ENCODE measurements at places on chromosomes 11 and 22.
A peak's percentile ranks its signal among the peaks of the same experiment; 100 is the strongest.

GRCh38 chr11:122779047-122779629 is 59.2 kb upstream of the CRTAM start:
- no peak for DNase-seq

DNA sequence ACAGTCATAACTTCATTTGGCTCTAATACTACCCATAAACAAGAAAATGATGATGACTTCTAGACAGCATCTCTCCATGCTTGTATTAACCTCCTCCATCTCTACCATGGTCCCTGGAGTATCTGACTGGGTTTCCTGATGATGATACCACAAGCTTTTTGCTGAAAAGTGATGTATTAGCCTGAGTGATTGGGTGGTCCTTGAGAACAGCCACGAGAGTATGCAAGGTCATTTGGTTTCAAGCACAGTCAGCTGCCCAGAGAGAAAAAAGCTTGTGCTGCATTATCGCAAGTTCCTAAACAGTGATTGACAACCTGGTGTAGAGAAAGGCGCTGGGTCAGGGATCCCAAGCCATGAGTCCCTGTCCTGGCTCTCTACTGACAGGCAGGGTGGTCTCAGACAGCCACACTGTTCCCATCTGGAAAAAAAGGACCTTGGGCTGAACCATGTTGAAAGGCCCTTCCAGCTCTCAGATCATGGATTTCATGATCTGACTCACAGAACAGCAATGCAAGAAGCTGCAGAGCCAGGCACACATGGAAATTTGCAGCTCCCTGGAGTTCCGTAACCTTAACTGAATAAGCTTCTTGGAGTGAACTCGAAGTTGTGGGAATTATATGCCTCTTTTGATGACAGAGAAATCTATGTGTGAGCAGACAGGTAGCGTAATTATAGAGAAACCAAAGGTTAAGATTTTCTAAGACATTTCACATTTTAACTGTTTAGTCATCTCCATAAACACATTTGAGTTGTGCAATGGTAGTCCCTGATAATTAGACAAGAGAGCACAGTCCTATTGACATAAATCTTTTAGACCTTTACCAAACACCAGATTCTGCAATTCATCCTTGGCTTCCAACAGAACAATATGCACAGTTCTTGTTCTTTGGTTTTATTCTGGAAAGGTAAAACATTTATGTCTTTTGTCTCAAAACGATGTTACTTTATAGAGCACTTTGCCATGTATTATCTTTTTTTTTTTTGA is 54.1 kb upstream of the UBASH3B start:
- no peak for DNase-seq

GRCh38 chr11:6319001-6319703 is 1.1 kb downstream of the CAVIN3 start:
- no peak for DNase-seq

DNA sequence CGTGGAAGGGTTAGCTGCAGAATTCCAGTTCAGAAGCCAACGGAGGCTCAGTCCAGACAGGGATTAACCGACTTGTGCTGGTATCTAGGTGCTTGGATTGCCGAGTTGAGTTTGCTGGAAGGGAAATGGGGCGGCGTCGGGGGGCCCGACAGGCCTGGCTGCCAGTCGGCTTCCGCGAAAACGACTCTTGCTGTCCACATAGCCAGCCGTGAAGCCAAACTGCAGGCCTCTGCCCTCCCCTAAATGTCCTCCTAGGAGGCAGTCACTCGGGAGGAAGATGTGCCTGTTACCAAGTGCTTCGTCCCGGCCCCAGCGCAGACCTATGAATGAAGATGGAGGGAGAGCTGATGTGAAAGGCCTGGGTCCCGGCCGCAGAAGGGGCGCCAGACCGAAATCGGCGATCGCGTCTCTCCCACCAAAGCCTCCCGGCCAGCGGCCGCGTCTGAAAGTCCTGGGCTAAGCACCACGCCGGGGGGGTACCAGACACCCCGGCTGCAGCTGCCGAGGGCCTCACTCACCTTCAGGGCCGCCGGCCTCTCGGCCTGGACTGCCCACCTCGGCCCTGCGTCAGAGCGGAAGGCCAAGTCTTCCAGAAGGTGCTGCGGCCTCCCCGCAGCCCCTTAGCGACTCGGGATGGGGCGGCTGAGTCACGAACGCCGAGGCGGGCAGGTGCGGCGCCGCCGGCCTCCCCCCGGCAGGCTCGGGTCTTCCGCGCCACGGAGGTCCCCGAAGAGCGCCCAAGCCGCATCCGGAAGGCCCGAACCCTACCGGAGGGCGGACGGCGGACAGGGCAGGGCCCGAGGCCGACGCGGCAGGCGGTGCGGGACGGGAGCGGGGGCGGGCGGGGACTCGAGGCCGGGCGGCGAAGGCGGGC is 7.5 kb downstream of the DPAGT1 start:
- no peak for DNase-seq

DNA sequence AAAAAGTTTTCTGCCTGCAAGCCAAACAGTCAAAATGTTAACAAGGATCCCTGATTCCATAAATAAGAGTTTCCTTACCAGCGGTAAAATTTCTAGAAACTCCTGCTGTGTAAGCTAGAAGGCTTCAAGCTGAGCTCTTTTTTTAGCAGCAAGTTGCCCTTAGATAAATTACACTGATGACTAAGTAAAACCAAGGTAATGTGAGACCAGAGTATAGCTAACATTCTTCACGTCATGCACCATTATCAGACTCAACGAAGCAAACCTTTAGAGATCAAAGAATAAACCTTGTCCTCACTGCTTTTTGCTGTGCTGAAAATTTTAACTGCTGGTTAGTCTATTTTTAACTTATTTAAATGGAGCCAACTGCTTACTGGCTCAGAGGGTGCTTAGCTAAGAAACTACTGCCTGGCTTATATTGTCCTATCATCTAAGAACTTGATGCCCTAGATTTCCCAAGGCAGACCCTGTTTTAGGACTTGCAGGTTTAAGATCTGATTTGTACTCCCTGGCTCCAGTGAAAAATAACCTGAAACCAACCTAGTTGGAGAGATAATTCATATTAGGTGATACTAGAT is 900.7 kb downstream of the JRKL start:
- no peak for DNase-seq

- no peak for DNase-seq
Observed at GRCh38 chr11:12288931-12289666, 88.3 kb upstream of the PARVA start.

DNA sequence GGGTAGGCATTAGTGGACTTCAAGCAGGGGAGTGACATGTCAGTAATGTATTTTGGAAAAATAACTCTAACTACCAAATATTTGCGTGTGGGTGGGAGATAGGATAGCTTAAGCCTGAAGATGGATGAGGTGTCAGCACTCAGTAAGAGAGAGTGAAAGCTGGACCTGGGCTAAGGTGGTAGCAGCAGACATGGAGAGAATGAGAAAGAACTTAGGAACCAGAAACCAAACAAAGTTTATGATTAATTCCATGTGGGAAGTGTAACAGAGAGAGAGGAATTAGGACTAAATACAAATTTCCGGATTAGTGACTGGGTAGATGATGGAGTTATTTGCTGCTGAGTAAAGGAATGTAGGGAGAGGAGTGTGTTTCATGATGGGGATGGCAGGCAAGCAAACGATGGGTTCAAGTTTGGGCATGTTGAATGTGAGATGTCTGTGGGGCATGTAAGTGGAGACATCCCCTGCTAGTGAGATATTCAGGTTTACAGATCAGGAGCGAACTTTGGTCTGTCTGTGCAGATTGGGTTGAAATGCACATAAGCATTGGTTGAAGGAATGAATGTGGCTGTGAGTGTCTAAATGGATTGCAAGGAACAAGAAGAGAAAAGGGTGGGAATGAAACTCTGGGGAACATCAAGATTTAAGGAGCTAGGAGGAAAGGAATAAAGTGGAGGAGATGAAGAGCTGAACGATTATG is 185.6 kb upstream of the MTMR2 start:
- DNase-seq: no peak

GRCh38 chr11:12243486-12243885 is 133.1 kb downstream of the MICAL2 start:
- DNase-seq: no peak

DNA sequence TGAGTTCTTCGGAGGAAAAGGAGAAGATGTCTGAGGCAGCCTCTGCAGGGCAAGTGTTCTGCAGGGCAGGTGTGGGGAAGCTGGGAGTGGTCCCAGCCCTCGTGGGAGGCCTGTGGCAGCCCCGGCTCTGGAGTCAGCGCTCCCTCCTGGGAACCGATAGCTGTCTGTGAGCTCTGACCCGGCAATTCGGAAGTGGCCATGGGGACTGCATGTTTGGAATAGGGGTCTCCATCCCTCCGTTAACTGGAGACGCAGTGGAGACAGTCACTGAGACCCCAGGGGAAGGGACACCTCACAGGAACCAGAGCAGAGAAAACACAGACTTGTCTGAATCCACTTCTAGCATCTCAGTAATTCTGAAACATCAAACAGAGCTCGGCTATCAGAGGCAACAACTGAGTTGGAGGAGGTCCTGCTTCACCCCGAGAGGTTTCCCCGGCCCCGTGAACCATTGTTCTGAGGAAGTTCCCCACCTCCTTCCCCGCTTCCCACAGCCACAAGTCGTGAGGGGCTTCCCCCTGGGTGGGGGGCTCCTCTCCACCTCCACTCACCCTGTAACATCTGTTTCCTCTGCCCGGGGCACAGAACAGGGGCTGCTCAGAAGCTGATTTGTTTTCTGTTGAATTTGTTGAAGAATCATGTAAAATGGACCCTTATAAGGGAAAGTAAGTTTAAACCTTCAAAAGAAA is 99.6 kb downstream of the BRD1 start:
- DNase-seq: no peak

DNA sequence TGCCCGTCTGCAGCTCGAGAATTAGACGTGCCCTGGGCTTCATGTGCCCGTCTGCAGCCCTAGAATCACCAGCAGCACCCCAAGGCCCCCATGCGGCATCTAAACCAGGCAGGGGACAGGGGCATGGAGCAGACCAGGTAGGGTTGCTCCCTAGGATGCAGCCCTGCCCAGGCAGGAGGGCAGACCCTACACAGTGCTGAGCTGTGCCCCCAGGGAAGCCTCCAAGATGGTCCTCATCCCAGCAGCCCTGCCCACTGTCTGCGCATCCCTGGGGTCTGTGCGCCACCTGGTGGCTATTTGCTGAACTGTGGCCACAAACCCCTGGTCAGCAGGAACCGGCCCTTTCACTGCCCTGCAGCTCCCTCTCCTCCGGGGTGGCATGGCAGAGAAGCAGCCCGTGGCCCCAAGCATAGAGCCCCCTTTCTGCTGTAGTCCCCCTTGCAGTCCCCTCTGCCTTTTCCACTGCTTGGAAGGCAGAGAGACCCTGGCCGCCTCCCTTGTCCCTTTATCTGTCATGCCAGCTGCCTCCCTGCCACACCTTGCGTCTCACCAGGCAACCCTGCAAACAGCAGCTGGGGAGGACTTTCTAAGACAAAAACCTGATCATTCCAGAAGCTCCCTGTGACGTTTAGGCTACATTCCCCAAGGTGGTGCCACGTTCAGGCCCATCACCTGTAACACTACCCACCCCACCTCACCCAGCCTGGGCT is 86.6 kb downstream of the KCNQ1 start:
- DNase-seq: peak; percentile 57

DNA sequence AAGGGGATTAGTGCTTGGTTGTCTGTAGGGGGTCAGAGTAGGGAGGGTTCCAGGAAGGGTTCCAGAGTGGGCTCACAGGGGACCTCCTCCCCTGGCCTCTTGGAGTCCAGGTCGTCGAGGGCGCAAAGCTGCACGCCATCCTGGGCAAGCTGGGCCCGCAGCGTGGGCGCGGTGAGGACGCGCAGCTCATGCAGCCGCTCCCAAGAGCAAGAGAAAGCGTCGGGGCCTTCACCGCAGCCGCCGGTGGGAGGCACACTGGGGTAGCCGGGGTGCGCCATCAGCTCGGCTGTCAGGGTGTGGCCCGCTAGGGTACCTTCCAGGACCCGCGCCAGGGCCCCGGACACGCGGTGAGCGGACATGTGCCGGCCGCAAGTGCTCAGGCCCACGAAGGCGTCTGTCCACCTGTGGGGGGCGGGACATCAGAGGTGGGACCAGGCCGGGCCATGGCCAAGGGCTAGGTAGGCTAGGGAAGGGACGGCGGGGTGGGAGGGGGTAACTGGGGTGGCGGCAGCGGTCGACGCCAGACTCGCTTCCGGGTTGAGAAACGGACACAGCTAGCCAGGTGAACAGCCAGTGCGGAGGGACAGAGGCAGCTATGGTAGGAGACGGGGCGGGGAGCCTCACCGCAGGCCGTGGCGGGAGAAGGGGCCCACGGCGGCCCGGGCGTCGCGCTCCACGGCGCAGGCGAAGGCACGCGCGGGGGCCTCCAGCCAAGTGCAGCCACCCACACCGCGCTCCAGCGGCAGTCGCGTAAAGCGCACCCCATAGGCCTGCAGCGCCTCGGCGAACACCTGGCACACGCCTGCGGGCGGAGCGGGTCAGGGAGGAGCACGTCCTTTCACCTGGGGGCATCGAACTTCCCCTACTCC is 1.2 kb downstream of the YDJC start:
- no peak for DNase-seq

GRCh38 chr11:12465332-12465731 is 88.0 kb downstream of the PARVA start:
- no peak for DNase-seq

DNA sequence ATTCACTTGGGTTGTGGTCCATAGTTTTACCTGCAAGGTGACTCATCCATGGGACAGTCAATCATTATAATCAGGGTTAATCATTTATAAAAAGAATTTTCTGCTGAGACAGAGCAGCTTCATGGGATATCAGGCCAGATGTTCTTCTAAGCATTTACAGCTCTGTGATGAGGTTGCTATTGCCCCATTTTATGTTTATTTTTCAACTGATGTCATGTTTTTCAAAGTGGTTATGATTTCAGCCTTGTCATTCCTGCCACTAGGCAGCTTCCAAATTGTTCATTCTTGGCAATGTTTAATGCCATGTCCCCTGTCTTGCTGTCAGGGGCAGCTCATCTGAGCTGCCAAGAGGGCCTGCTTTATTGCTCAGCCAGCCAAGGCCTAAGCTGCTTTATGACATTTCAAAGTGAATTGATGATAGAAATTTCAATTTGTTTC is 35.9 kb upstream of the ZBED5 start:
- no peak for DNase-seq

- DNase-seq: no peak
Observed at GRCh38 chr11:63985812-63986155, 454 bp upstream of the OTUB1 start.

DNA sequence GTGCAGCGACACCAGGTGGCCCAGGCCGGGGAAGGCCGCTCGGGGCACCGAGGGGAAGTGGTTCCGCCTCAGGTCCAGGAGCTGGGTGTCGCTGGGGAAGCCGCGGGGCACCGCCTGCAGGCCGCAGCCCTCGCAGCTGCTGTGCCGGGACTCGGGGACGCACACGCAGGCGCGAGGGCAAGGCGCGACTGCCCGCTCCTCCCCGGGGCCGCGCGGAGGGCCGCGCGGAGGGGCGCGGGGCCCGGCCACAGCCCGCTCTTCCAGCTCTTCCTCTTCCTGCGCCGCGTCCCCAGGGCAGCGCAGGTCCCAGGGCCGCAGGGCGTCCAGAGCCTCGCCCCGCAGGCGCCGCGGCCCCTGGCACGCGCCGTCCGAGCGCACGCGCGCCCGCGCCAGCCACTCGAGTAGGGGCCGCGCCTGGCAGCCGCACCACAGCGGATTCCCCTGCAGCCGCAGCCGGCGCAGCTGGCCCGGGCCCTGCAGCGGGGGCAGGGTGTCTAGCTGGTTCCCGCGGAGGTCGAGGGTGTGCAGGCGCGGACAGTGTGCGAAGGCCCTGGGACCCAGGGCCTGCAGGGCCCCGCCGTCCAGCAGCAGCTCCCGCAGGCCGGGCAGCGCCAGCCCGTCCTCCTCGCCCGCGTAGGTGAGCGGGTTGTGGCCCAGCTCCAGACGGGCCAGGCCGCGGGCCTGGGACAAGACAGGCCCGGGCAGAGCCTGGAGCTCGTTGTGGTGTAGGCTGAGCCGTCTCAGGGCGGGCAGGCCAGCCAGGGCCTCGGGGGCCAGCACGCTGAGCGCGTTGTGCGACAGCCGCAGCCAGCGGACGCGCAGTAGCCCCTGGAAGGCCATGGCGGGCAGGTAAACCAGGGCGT is 2.8 kb downstream of the CHADL start:
- DNase-seq: peak; percentile 74

- DNase-seq: no peak
Observed at GRCh38 chr11:95835351-95835750, 45.1 kb downstream of the CEP57 start.
